ENCODE measurements at places on chromosomes 7 and 10.

- no peak for DNase-seq
Observed at GRCh38 chr7:82078807-82079206, 309.0 kb upstream of the HGF start.

DNA sequence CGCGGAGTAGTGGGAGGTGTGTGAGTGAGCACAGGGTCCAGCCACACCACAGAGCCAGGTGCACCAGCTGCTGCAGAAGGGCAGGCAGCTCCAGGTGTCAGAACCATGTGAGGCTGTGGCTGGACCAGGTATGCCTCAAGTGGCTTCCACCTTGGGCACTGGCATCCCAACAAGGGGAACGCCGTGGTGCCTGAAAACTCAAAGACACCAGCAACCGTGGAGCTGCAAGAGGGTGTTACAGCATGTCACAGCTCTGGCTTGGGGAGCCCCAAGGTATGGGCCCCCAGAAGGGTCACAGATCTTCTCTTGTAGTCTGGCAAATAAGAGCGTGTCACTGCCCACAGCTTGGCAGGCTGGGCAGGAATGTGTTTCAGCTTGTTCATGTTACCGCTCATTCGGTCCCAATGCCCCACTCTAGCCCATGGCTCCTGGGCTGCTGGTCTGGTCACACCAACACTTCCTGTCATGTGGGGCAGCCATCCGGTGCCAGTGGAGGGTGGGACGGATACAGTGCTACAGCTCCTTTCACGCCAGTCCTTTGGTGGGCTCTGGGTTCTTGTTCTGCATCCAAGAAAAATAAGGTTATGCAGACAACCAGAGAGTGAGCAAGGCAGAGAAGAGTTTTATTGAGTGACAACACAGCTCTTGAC is 29.8 kb downstream of the STRA8 start:
- no peak for DNase-seq

DNA sequence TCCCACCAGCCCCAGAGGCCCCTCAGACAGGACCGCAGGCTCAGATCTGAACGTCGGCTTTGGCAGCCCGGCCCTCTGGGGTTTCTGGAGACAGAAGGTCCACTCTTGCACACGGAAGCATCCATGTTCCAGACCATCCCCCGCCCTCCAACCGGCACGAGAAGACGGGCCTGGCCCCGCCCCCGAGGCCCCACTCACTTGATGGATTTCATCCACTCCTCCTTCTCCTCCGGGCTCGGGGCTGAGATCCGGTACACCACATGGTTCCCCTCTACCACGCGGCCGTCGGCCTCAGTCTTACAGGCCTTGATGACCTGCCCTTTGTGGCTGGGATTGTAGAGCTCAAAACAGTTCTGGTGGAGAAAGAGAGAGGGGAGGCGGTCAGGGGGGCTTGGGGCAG is 107.3 kb downstream of the CYTH3 start:
- DNase-seq = no peak

DNA sequence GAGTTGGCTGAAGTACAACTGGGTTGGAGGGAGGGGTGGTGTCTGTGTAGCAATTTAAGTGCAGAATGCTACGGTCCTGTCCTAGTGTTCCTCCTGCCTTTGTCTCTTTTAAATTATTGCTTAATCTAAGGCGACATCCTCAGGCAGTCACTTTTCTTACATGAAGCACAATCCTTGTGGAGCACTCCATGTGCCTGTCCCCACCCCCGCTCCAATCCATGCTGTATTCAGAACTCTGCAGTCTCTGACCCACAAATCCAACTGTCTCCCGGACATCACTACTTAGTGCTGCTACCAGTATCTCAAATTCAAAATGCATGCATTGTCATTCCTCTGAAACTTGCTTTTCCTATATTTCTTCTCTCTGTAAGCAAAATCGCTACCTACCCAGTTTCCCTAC is 91.4 kb upstream of the FAM133B start:
- DNase-seq = no peak

- peak; percentile 38 for DNase-seq
Observed at GRCh38 chr7:19290968-19291367, 145.7 kb upstream of the FERD3L start.

- DNase-seq = no peak
Observed at GRCh38 chr10:94042834-94043175, 49.1 kb downstream of the PLCE1 start.

- DNase-seq = peak; percentile 72
Observed at GRCh38 chr10:4280461-4281189, 495.6 kb upstream of the KLF6 start.

Data from fibroblast of skin of right quadriceps (primary cell).